Stimulated activated CD8-positive, alpha-beta memory T cell treated with anti-CD3 and anti-CD28 coated beads, Interleukin-4, amount 100 ng/mL, for 24 hours (primary cell): ENCODE measurements at places on chromosomes 7 and 10.
A peak's percentile ranks its signal among the peaks of the same experiment; 100 is the strongest.

- no peak for DNase-seq
Observed at GRCh38 chr10:91190876-91191583, 29.4 kb upstream of the PCGF5 start.

DNA sequence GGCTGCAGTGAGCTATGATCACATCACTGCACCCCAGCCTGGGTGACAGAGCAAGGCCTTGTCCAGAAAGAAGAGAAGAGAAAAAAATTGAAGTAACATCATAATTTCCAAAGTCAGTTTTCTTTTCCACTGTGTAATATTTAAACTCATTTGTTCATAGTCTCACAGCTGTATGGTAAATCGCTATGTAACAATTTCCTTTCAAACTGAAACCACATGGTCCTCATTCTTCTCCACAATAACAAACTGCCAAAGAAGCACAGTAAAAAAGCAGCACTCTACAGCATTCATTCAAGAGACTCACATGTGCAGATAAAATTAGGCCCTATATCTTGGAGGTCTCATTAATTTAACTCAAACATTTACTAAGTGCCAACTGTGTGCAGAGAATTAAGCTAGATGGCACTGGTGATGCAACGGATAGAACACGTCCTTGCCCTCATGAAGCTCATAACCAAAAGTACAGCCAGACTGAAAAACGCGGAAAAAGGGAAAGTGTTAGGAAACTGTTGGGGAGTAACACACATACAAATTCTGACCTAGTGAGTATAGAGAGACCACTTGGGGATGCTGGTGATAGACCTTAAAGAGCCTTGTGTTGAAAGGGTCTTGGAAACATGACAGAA lies 174.0 kb upstream of the KCTD7 start:
- no peak for DNase-seq

DNA sequence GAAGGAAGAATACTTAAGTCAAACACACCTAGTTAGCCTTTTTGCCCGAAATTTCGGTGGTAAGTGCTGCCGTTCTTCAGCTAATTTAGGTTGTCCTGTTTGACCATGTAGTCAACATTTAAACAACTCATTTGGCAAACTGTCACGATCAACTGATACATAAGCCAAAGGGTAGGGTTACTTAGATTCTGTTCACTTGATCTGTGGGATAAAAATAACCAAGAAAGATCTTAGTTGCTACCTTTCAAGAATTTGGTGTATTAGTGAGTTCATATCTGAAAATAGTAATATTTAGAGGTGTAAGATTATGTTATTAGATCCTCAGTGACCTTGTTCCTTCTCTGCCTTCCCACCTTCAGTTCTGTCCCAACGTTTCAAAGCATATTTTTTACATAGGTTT lies 2.0 kb downstream of the TNKS2 start:
- DNase-seq, result no peak

GRCh38 chr7:105352018-105352612 lies 36.6 kb downstream of the SRPK2 start:
- peak; percentile 21 for DNase-seq

GRCh38 chr10:126963354-126963753 lies 58.1 kb downstream of the DOCK1 start:
- DNase-seq, result no peak

DNA sequence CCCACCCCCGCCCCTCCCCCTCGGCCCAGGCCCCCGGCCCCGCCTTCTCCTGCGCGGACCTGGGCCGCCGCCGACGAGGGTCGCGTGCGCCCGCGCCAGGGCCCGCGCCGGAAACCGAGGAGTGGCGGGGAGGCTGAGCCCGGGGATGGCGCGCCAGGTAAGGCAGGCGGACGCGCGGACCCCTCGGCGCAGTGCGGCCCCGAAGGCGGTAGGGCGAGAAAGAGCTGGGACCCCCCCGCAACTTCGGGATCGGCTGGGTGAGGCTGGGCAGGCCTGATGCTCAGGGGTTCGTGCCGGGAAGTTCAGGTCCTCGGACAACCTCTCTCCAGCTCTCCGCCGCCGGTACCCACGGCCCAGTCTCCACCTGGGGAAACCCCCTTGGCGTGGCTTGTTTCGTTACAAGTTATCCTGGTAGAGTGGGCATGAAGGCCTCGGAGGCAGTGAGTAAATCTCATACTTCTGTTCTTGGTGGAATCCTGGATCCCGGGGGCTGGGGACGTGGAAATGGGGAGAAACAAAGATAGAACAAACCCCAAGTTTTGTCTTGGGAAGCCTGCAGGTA lies 58.4 kb downstream of the ZNF467 start:
- DNase-seq, result no peak

DNA sequence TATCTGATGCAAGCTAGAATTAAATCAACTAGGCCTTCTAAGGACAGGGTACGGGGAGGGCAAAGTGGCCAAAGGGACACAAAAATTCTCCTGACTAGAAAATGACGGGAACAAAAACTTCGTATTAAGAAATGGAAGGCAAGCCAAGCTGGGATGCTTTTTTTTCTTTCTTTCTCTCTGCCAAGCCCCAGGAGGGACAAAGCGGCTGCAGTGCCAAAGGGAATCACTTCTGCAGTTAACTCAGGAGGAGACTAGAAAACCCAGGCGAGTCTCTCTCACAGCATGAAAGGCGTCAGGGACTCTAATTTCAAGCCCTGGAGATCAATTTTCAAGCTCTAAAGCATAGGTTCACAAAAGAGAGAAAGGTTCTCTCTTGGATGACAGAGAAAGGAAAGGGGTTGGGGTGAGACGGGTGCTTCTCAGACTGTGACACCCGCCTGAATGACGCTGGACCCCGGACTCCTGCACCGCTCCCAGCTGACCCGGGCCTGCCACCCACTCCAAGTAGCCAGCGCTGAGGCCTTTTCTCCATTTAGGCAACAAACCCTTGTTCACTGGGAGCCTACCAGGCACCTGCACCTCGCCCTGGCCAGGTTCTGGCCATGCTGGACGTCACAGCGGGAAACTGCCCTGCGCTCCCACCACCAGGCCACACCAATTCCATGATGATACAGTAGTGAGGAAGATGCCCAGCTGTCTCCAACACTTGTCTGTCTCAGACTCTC lies 56.5 kb downstream of the KIAA1549 start:
- no peak for DNase-seq

GRCh38 chr10:114284346-114285071 lies 45.5 kb downstream of the VWA2 start:
- DNase-seq, result no peak

- no peak for DNase-seq
Observed at GRCh38 chr7:81676105-81676811, 93.6 kb downstream of the HGF start.

- no peak for DNase-seq
Observed at GRCh38 chr7:157556642-157556944, 219.8 kb downstream of the DNAJB6 start.

DNA sequence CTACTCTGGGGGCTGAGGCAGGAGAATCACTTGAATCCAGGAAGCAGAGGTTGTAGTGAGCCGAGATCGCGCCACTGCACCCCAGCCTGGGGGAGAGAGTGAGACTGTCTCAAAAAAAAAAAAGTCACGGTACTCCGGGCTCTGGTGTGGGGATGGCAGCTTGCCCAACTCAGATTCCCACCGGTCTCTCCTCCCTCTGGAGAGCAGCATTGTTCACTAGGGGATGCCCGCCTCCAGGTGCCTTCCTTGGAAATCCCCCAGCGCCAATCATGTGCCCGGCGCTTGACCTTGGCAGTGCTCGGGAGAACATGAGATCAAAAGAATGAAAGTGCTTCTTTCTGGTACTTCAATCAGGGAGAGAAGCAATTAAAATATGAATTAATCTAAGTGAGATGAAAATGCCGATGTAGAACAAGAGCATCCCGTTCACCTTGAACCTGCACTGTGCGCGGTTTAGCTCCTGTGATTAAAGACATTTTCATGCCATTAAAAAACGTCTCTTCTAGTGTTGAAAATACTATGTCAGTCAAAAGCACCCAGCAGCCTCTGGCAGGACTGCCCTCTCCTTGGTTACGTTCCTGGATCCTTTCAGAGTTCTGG lies 1127.3 kb upstream of the AUTS2 start:
- no peak for DNase-seq

GRCh38 chr7:85489498-85489897 lies 302.6 kb upstream of the SEMA3D start:
- no peak for DNase-seq

DNA sequence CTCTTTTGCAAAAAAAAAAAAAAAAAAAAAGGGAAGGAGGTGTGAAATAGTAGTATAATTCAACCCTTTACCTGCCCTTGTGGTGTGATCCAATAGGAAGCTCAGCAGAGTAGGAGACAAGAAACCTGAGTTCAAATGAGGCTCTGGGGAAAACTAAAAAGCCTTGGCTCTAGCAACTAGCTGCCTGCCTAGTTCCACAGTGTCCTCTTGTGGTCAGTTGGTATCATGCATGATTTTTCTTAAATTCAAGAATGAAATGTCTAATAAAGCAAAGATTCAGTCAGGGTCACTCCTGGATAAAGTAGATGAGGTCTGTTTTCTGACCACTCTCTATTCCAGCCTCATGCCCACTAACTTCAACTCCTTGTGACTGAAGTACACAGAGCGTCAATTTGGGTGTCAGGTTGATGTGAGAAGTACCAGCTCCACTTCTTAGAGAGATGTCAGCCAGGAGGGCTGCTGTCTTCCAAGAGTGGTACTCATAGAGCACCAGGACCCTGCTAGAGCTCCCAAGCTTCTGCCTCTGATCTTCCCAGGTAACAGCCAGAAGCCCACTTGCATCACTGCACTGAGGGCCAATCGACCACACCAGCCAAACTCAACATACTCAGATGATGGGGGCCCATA lies 10.5 kb downstream of the LSM5 start:
- DNase-seq, result no peak

DNA sequence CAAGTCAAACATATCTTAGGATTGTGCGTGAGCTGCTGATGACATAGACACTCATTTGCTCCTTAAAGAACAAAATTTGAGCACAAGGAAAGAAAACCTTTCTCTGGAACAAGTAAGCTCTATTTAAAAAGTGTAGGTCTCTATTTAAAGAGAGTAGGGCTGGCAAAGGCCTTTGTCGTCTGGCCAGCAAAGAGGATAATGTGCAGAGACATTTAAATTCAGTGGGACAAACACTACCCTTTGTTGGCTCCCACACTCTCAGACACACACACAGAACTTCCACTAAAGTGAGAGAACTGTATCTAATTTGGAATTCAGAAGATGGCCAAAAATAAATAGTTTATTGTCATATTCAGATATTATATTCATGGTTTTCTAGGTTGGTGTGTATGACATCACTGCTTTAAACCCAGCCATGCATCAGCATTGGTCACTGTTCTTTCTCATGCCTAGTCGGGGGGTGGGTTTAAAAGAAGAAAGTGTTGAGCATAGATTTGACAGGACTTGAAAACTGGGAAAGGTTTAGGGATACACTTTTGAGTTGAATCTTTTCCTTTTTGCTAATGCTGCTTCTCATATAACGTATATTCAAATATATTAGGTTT lies 49.5 kb upstream of the HDAC9 start:
- DNase-seq, result no peak
